Gastrocnemius medialis (tissue), 4 donors: ENCODE measurements at places on chromosomes 3 and 15. TPM values are rescaled to one million over a fixed set of nuclear protein-coding genes. Genes with fewer than 3 reads are reported as not detected.

DNA sequence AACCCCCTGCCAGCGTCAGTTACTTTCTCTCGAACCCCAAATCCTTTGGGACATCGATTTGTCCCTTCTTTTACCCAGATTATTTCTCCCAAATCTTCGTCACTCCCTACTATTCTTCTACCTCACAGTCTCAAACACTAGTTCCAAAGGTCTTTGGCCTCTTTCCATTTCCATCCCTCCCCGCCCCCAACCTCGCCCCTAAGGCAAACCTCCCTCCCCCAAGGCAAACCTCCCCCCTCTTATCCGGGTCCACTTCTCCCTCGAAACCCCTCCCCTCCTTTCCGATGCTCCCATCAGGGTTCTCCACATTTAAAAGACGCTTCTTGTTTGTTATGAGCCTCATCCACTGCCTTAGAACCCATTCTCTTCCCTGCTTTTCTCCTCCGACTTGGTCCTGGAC lies 583 bp downstream of the EAF1 start:
- no peaks in the 10 kb centered on the region for H3K27me3 ChIP-seq
- H3K36me3 ChIP-seq, result no peaks in the 10 kb centered on the region
- DNase-seq, result no peak
- H3K4me3 ChIP-seq, result peak overlapping the region; percentile 88
- H3K27ac ChIP-seq, result peak overlapping the region; percentile 86

GRCh38 chr3:132064114-132064513 lies 29.3 kb upstream of the CPNE4 start:
- no peaks in the 10 kb centered on the region for H3K4me1 ChIP-seq
- H3K4me3 ChIP-seq, result no peak overlapping the region
- H3K36me3 ChIP-seq, result no peaks in the 10 kb centered on the region
- H3K27me3 ChIP-seq, result no peaks in the 10 kb centered on the region
- no peak overlapping the region for H3K27ac ChIP-seq

GRCh38 chr3:195080571-195081151 lies 190.3 kb downstream of the XXYLT1 start:
- H3K4me3 ChIP-seq, result no peak overlapping the region
- H3K27me3 ChIP-seq, result no peaks in the 10 kb centered on the region
- no peaks in the 10 kb centered on the region for H3K36me3 ChIP-seq
- H3K27ac ChIP-seq, result peak overlapping the region; percentile 63
- H3K4me1 ChIP-seq, result peaks cover 26% of the 10 kb centered on the region
- DNase-seq, result peak; percentile 43

DNA sequence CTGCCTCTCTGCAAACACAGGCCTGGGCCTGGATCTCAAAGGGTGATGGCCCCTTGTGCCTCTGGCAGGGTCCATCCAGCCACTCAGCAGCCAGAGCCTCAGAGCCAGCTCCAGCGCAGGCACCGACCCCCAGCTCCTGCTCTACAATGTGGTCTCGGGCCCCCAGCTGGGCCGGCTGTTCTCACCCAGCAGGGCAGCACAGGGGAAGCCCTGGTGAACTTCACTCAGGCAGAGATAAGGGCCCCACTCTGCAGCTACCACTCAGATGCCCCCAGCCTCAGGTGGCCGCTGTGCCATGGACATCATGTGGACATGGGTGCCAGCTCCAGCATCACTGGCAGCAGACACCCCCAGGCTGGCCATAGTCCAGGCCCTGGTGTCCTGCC lies 173.1 kb downstream of the TBC1D2B start:
- no peaks in the 10 kb centered on the region for H3K36me3 ChIP-seq
- H3K27ac ChIP-seq, result no peak overlapping the region
- H3K4me1 ChIP-seq, result no peaks in the 10 kb centered on the region
- no peak overlapping the region for H3K4me3 ChIP-seq

DNA sequence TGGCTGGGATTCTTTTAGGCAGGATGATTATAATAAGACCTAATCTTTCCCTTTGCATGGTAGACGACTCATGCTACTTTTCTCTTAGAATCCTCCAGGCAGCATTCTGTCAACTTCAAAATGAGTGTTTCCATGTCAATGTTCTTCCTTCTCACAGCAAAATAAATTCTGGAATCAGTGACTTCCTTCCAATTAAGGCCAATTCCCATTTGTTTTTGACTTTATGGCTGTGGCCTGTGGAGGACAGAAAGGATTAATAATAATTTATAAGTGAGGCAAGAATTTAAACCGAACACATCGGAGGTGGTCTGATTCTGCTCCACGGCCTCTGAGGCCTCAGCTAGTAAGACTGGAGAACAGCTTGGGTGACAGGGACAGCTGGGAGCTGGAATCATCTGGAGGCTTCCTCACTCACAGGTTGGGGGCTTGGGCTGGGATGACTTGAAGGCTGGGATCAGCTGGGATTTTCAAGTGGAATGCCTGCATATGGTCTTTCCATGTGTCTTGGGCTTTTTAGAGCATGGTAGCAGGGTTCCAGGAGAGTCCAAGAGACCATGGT lies 241.8 kb upstream of the MCTP2 start:
- no peak overlapping the region for H3K4me3 ChIP-seq
- peaks cover 8% of the 10 kb centered on the region for H3K4me1 ChIP-seq
- no peak overlapping the region for H3K27ac ChIP-seq
- no peaks in the 10 kb centered on the region for H3K36me3 ChIP-seq
- no peaks in the 10 kb centered on the region for H3K27me3 ChIP-seq

- no peaks in the 10 kb centered on the region for H3K27me3 ChIP-seq
- DNase-seq, result no peak
- H3K36me3 ChIP-seq, result no peaks in the 10 kb centered on the region
- no peaks in the 10 kb centered on the region for H3K4me1 ChIP-seq
Measured at GRCh38 chr15:54045397-54045796, 67.2 kb downstream of the UNC13C start.

DNA sequence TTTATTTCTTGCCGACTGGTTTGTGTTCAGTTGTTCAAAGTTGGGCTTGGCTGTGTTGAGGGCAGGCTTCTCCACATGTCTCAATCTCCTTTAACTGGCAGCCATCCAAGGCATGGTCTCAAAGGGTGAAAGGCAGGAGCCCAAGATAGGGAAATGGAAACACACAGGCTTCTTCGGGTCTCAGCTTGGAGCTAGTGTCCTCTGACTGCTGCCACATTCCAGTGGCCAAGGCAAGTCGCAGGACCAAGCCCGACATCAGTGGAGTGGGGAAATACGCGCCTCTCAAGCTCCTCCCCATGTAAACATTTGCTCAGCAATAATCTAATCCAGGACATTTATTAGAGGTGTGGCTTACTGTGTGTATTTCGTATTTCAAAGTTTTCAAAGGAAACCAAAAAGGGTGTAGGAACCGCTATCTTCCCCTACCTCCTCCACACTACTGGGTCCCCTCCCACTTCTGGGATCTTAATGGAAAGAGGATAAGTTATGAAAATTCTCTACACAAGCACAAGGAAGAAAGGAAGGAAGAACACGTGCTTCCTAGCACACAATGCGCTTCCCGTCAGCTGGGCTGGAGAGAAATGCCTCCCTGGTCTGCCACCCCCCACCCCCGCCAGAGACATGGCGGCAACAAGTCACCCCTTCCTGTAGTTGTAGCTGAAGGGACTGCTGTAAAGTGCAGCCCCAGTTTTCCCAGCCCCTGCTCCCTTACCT lies 181.7 kb downstream of the FAM43A start:
- no peaks in the 10 kb centered on the region for H3K27me3 ChIP-seq
- H3K27ac ChIP-seq, result peak overlapping the region; percentile 75
- H3K36me3 ChIP-seq, result no peaks in the 10 kb centered on the region
- DNase-seq, result no peak
- peaks cover 15% of the 10 kb centered on the region for H3K4me1 ChIP-seq
- H3K4me3 ChIP-seq, result no peak overlapping the region

GRCh38 chr3:178201714-178202113 lies 334.5 kb upstream of the KCNMB2 start:
- no peaks in the 10 kb centered on the region for H3K27me3 ChIP-seq
- H3K27ac ChIP-seq, result no peak overlapping the region
- no peak for DNase-seq
- no peak overlapping the region for H3K4me3 ChIP-seq
- peaks cover 4% of the 10 kb centered on the region for H3K4me1 ChIP-seq

DNA sequence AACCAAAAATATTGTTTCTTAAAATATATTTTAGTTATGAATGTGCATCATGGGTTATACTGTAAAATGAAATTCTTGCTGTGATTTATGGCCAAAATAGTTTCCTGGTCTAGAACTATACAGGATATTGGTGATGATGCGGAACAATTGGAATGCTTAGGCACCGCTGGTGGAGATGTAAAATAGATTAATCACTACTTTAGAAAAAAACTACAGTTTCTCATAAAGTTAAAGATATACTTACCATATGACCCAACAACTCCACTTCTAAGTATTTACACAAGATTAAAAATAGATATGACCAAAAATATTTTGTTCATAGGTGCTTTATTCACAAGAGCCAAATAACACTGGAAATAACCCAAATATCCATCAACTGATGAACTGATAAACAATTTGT lies 126.7 kb downstream of the TUSC7 start:
- no peak overlapping the region for H3K4me3 ChIP-seq
- H3K36me3 ChIP-seq, result no peaks in the 10 kb centered on the region
- H3K27me3 ChIP-seq, result no peaks in the 10 kb centered on the region

KIF23 gene
- total RNA-seq, result not detected

HYAL3 gene
- not detected for total RNA-seq

TERC gene
- 18.4 TPM for total RNA-seq

HTR3E gene
- not detected for total RNA-seq

CGNL1 gene
- total RNA-seq, result 0.19 TPM

ISL2 gene
- not detected for total RNA-seq
